EH (cell line): ENCODE measurements at places on chromosomes 2 and 18.
A peak's percentile ranks its signal among the peaks of the same experiment; 100 is the strongest.

- DNase-seq: no peak
Observed at GRCh38 chr2:79757526-79757925, 244.7 kb downstream of the CTNNA2 start.

- peak; percentile 79 for DNase-seq
Observed at GRCh38 chr18:59536166-59536565, 161.1 kb downstream of the CCBE1 start.

GRCh38 chr2:110688594-110689091 is 10.8 kb upstream of the BUB1 start:
- DNase-seq: no peak

DNA sequence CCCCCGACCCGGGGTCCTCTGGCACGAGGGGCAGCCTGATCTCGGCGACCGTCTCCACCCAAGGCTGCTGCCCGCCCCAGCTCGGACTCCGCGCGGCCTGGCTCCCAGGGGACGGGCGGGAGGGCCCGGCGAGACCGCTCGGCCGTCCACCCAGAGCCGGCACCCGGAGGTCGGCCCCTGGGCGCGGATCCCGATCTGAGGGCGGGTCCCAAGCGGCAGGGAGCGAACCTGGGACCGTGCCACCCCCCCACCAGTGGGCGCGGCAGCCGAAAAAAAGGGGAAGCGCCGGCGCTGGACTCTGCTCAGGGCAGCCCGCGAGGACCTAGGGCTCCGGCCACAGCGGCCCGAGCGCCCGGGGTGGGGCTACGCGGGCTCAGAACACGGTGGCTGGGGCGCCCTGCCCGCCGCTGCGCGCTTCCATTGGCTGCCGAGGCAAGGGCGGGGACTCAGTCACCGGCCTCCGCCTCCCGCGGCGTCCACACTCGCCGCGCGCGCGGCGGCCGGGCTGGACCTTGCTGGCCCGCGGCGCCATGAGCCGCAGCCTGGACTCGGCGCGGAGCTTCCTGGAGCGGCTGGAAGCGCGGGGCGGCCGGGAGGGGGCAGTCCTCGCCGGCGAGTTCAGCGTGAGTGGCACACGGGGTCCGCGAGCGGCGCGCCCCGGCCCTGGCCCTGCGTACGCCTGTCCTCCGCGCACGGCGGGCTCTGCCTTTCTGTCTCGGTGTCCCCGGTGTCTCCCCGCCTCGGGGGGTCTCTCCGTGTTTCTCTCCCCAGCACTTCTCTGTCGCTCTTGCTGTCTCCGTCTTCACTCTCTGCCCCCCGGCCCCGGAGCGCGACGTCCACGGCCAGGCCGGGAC is at the start of gene PTPN18:
PTPN18 (plus strand) TSS at position 479 of the 854 bp plus-strand sequence; CDS start at position 531, 52 bp downstream.
- DNase-seq: peak; percentile 91

- no peak for DNase-seq
Observed at GRCh38 chr18:39698436-39698835, 2132.8 kb upstream of the CELF4 start.

DNA sequence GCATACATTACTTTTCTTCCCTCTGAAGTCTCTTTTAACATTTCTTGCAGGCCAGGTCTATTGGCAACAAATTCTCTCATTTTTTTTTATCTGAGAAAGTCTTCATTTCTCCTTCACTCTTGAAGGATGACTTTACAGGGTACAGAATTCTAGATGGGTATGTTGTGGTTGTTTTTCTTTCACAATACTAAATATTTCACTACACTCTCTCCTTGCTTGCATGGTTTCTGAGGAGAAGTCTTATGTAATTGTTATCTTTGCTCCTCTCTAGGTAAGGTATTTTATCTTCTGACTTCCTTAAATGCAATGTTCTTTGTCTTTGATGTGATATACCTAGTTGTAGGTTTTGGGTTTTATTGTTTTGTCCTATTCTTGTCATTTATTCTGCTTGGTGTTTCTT is 371.1 kb downstream of the FIGN start:
- no peak for DNase-seq

DNA sequence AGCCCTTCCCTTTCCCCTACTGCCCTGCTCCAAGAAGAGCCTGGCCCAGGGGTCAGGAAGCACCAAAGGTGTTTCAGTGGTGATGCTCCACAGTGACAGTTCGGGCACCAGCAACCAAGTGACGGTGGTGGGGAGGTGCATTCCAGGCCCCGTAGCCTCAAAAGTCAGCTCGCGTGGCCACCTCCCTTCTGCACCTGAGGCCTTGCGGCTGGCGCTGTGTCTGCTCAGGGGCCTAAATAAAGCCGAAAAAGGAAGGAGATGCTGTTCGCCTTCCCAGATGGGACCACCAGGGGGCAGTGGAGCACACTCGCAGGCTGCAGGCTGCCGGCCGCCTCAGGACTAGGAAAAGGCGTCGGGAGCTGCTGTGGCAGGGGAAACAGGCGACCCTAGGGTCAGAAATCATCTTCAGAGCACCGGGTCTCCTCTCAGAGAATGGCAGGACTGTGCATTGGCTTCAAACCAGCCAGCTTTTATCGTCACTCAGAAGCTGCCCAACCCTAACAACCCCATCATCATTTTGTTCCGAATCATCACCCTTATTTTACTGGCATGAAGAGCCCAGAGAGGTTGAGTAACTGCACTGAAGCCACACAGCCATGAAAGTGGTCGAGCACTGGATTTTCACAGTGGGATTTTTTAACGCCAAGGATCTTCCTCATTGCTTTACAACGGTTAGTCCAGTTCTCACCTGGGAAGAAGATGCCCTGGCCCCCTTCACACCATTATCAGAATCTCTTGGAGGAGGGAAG is 213.0 kb upstream of the CELF4 start:
- no peak for DNase-seq

DNA sequence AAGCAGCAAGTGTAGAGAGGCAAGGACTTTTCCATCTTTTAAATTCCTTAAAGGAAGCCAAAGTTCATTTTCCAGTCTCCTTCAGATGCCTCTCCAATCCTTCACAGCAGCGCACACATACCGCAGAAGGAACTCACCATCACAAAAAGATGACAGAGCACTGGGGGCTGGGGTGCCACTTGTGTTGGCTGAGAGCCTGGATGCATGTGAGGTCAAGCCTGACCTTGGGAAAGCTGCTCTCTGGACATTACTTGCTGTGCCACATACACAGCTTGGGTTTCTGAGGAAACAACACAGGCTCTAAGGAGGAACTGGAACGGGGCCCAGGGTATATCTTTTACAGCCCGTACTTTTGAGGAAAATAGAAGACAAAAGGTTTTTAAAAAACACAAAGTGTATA is 364.3 kb upstream of the MEX3C start:
- DNase-seq: no peak

GRCh38 chr2:69113627-69114026 is 100.6 kb downstream of the ANTXR1 start:
- DNase-seq: peak; percentile 72

DNA sequence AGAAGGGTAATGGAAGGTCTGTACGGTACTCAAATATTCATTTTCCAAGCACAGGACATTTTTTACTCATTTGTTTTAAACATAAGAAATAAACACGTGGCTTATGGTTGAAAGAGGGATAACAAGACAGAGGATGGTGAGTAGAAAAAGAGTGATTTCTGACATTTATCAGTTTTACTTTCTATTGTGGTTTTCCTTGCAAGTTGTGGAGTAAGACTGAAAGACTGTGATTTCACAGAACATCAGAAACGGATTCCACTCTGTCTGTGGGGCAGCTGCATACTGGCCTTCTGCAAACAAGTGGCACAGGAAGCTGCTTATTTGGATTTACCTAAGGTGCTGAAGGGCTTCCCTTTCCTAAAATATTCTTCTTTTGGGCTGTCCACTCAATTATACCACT is 122.2 kb upstream of the ITGB6 start:
- no peak for DNase-seq

- no peak for DNase-seq
Observed at GRCh38 chr18:67280486-67281242, 235.9 kb downstream of the DSEL start.

GRCh38 chr2:608711-609110 is 68.5 kb downstream of the TMEM18 start:
- no peak for DNase-seq

GRCh38 chr18:58359218-58359617 is 269.7 kb downstream of the ALPK2 start:
- peak; percentile 58 for DNase-seq

- no peak for DNase-seq
Observed at GRCh38 chr18:61464551-61465142, 131.4 kb downstream of the CDH20 start.

GRCh38 chr2:33735096-33735495 is 136.0 kb upstream of the FAM98A start:
- DNase-seq: no peak

GRCh38 chr2:80896576-80896975 is 592.0 kb upstream of the LRRTM1 start:
- no peak for DNase-seq

GRCh38 chr2:55061523-55062344 is 11.5 kb upstream of the RTN4 start:
- no peak for DNase-seq

GRCh38 chr2:71813807-71814470 is 333.7 kb downstream of the CYP26B1 start:
- DNase-seq: no peak

DNA sequence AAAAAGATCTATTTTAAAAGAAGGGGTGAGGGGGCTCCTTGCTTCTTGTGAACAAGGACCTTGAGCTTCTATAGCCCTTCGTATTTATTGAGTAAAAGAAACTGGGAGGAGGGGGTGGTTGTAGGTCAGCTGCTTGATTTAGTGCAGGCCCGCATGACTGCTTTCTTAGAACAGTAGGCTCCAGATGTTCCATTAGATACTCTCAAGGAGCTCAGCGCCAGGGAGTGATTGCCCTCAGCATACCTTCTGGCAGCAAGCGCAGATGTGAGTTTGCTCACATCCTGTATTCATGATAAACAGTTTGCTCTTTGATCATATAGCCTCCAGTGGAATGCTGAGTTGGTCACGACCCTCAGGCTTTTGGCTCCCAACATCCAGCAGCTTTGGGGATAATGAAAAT is 108.9 kb upstream of the XPO1 start:
- no peak for DNase-seq

- peak; percentile 77 for DNase-seq
Observed at GRCh38 chr18:22683196-22683676, 249.9 kb upstream of the RBBP8 start.

DNA sequence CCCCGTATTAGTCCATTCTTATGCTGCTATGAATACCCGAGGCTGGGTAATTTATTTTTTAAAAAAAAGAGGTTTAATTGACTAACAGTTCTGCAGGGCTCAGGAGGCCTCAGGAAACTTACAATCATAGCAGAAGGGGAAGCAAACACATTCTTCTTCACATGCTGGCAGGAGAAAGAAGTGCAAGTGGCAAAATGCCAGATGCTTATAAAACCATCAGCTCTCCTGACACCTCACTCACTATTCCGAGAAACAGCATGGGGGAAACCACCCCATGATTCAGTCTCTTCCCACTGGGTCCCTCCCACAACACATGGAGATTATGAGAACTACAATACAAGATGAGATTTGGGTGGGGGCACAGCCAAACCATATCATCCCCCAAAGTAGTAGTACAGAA is 2148.5 kb upstream of the PIK3C3 start:
- peak; percentile 51 for DNase-seq

DNA sequence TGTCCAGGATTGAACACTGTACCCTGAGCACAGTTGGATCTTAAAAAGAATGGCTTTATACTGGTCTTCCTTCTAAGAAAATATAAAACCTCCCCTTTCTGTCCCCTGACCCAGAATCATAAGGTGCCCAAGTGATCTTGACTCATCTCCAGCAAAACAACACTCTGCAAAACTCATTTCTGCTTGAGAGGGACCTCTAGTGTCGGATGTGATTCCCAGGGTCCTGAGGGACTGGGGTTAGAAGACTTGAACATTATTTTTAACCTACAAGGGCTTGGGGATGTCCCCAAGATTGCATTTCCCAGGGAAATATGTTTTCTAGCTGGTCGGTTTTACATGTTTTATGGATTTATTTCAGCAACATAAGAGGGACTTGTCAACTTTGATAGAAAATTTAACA is 1318.5 kb upstream of the CELF4 start:
- DNase-seq: no peak

DNA sequence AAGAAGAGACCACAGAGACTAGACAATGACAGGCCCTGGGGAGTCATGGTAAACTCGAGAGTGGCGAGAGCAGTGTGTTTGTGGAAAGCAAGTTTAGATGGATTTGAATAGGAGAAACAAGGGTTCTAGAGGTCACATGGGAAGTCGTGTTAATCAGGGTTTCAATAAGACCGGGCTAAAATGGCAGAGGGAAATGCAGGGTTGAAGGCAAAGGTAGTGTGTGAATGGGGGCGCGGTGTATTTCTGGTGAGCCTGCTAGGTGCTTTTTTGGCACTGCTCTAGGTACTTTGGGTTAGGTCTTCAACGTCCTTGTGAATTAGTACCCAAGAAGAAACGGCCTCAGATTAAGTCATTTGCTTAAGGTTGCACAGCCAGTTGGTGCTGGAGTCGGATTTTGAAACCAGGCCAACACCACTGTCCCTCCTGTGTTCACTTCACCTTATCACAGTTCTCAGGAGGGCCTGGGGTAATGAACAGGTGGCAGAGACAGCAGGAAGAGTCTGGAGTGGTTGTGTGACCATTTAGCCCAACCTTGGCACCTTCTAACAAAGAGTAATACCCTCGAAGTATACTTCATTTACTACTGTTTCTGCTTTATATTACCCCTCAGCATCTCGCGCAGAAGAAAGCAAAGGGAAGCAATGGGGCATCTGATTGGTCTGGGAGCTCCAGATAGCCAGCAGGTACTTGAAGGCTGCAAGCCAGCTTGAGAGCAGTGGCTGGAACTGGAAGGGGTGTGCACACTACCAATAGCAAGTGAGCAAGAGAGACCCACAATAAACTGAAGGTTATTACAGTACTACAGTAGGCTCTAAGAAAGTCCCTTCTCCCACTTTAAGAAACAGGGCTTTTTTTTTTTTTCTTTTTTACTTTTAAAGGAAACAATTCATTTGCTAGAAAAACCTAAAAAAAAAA is 33.4 kb upstream of the GAREM2 start:
- no peak for DNase-seq

DNA sequence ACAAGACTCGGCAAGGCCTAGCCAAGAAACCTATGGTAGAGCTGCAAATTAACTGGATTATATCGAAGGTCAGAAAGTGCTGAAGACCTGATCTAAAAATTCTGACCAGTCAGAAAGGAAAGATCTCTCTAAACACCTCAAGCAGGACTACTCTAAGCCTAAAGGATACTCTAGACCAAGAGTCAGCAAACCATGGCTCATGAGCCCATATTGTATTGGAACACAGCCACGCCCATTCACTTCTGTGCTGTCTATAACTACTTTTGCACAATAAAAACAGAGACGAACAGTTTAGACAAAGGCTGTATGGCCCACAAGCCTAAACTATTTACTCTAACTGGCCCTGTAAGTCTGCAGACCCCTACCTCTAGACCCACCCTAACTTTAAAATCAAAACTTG is 18.7 kb downstream of the RTN4 start:
- DNase-seq: no peak

- DNase-seq: no peak
Observed at GRCh38 chr18:21449367-21450290, 150.9 kb downstream of the ESCO1 start.

DNA sequence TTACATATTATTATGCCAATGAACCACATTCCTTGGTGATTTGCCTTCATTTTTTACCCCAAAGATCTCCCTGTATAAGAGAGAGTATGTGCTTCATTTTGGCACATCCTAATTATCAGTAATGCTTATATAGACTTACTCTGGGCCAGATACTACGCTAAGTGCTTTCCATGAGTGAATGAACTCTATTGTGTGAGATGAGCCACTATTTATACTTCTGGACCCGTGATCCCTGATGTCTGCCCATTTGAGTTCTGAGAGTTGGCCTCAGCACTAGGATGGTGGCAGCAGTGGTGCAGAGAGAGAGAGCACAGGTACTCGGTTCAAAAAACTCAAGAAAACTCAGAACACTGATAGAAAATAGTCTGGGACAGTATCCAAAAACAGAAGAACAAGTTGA is 17.4 kb upstream of the KCMF1 start:
- DNase-seq: no peak
